Bronchial smooth muscle cell (primary cell): ENCODE measurements at places on chromosomes 3 and 15. TPM values are rescaled to one million over a fixed set of nuclear protein-coding genes. Genes with fewer than 3 reads are reported as not detected.

The SEMA3G gene
- 0.26 TPM in 1 of 2 replicates, not detected in the other for total RNA-seq

The B3GNT5 gene
- 4.9 and 7.3 TPM in 2 replicates for total RNA-seq

The MAP6D1 gene
- total RNA-seq, result 0.47 and 0.52 TPM in 2 replicates

The TMEM212 gene
- not detected in 2 replicates for total RNA-seq

The CD200 gene
- under 0.01 TPM in 2 replicates for total RNA-seq

The SV2B gene
- under 0.01 TPM in 2 replicates for total RNA-seq

The TRIM71 gene
- not detected in 2 replicates for total RNA-seq

The GOLGA8J gene
- 0.09 TPM in 1 of 2 replicates, not detected in the other for total RNA-seq

The CCNB2 gene
- total RNA-seq, result 4.6 and 8.5 TPM in 2 replicates

The PLSCR5 gene
- not detected in 2 replicates for total RNA-seq

The GOLGA6D gene
- total RNA-seq, result under 0.01 TPM in 1 of 2 replicates, not detected in the other

The RSL24D1 gene
- total RNA-seq, result 83.9 and 85.8 TPM in 2 replicates

The MST1 gene
- 8.3 and 9.9 TPM in 2 replicates for total RNA-seq

The ZNF502 gene
- 1.7 and 4.6 TPM in 2 replicates for total RNA-seq

The TGM4 gene
- under 0.01 TPM in 1 of 2 replicates, not detected in the other for total RNA-seq

The RASL12 gene
- 31.7 and 58.0 TPM in 2 replicates for total RNA-seq

The GPR160 gene
- under 0.01 TPM in 1 of 2 replicates, not detected in the other for total RNA-seq

The EXOSC7 gene
- total RNA-seq, result 60.8 and 62.1 TPM in 2 replicates

The ANKUB1 gene
- total RNA-seq, result not detected in 2 replicates

The FEZF2 gene
- not detected in 2 replicates for total RNA-seq

The RBPMS2 gene
- total RNA-seq, result 0.09 TPM in 1 of 2 replicates, not detected in the other

The NOX5 gene
- 0.63 and 1.8 TPM in 2 replicates for total RNA-seq

The FILIP1L gene
- 7.6 and 16.2 TPM in 2 replicates for total RNA-seq

The SLC22A13 gene
- total RNA-seq, result under 0.01 and 0.09 TPM in 2 replicates

The BCHE gene
- 0.77 and 10.4 TPM in 2 replicates for total RNA-seq

The GP5 gene
- under 0.01 and 0.09 TPM in 2 replicates for total RNA-seq

The HIGD2B gene
- total RNA-seq, result under 0.01 TPM in 1 of 2 replicates, not detected in the other

The CEP19 gene
- total RNA-seq, result 2.5 and 3.8 TPM in 2 replicates

The GOLGA6L10 gene
- total RNA-seq, result 0.86 and 1.1 TPM in 2 replicates
